ENCODE measurements at places on chromosomes 5 and 9.
A peak's percentile ranks its signal among the peaks of the same experiment; 100 is the strongest.

DNA sequence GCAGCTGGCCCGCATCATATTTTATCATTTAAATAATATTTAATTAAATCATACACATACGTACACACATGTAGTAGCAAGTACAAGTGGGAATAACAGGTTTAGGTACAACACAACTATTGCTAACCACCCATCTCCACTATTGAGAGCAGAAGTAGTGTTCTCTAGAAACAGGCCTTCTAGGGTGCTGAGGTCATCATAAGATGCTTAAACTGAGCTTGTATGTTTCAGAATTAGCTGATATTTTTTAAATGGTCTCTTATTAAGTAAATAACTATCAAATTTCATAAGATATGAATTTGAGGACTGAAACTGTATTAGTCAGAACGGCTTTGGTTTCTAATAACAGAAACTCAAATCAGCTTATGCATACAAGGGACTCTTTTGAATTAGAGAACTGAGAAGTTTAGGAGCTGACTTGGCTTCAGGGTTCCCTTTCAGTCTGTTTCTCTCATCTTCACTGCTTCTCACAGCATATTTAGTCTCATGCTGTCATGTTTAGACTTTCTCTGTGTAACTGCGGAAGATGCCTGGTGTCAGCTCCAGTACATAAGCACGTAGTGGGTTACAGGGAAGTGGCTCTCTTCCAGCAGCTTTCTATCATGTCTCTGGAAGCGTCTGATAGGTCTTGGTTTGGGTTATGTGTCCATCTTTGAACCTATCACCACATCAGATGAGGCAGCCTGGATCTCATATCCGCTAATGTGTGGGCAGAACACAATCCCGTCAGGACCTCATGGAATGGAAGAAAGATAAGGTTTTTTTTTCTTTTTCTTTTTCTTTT lies 25.0 kb upstream of the OCLN start:
- DNase-seq: no peak

- no peak for DNase-seq
Observed at GRCh38 chr9:128216781-128217553, 13.8 kb downstream of the DNM1 start.

GRCh38 chr5:151248651-151249050 lies 4.3 kb upstream of the GM2A start:
- DNase-seq: no peak

- DNase-seq: no peak
Observed at GRCh38 chr9:137968235-137968634, 90.7 kb downstream of the CACNA1B start.

GRCh38 chr5:6838736-6839135 lies 125.5 kb downstream of the TENT4A start:
- DNase-seq: no peak

- peak; percentile 58 for DNase-seq
Observed at GRCh38 chr5:36414869-36415282, 113.2 kb upstream of the RANBP3L start.

- no peak for DNase-seq
Observed at GRCh38 chr5:130112246-130112645, 208.0 kb downstream of the CHSY3 start.

DNA sequence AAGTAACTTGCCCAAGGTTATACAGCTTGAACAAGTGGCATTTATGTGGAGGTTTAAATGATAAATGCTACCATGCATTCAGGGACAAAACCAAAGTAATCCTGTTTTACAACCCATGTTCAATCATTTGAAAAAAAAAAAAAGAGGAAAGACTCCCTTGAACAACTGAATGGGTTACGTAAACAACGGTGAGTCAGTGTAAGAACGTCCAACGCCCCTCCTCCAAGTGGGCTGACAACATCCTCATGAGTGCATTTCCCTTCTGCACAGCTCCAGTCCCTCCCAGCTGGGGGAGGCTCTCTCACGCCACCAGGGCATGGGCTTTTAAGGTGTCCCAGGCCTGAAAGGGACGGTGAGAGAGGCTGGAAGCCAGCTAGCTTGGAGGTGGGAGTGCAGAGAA lies 90.0 kb downstream of the PRRT1B start:
- peak; percentile 94 for DNase-seq

GRCh38 chr9:1461812-1462211 lies 411.7 kb downstream of the DMRT2 start:
- no peak for DNase-seq

GRCh38 chr5:68699966-68700365 lies 393.8 kb upstream of the SLC30A5 start:
- DNase-seq: no peak

GRCh38 chr5:133478199-133478985 lies 133.9 kb downstream of the FSTL4 start:
- no peak for DNase-seq

- DNase-seq: peak; percentile 57
Observed at GRCh38 chr9:87678650-87679355, 47.1 kb upstream of the CTSL start.

DNA sequence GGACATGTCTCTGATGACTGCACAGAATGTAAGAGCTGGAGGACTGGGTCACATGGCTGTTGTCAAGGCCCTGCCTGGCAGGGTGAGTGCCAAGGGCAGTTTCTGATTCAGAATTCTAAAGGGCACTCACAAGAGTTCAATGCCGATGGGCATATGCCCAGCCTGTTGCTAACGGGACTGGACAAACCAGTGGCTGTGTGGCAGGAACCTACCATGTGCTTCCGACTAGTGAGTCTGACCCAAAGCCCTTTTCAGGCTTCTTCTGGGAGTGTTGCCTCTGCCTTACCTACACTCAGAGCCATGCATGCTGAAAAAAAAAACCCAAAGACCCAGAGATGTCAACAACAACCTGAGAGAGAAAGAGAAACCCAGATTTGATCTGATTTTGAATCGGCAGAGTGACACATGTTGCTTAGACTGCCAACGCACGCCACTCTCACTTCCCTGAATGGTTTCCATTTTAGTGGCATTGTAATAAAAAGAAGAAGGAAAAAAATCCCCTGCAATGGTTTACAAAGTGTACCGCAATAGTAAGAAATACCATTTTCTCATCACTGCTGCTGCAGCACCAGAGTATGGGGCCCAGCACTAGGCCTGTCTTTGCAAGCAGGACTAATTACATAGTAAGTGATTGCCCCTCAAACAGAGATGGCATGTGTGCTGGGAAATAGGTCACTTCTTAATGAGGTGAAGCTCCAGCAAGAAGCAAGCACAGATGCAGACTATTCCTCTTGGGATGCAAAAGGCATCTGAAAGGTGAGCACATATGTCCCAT lies 194.3 kb downstream of the PALM2AKAP2 start:
- DNase-seq: no peak

GRCh38 chr9:136943291-136944211 lies 987 bp downstream of the FBXW5 start:
- DNase-seq: peak; percentile 27

- no peak for DNase-seq
Observed at GRCh38 chr9:33128570-33128969, 38.6 kb downstream of the B4GALT1 start.

DNA sequence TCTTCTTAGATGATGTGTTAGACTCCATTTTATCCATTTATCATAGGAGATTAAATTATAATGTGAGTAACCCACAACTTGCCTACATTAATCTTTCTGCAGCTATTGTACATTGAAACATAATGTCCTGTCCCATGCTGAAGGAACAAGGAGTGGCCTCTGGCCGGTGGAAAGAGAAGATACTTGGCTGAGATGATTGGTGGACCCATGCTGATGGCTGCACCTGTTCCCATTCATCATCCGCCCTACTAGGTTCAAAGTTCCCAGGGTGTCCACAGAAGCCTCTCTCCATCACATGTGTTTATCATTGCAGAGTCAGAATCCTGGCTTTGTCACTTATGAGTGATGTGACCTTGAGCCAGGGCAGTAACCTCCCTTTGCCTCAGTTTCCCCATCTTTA lies 24.7 kb downstream of the FBXL7 start:
- DNase-seq: no peak

DNA sequence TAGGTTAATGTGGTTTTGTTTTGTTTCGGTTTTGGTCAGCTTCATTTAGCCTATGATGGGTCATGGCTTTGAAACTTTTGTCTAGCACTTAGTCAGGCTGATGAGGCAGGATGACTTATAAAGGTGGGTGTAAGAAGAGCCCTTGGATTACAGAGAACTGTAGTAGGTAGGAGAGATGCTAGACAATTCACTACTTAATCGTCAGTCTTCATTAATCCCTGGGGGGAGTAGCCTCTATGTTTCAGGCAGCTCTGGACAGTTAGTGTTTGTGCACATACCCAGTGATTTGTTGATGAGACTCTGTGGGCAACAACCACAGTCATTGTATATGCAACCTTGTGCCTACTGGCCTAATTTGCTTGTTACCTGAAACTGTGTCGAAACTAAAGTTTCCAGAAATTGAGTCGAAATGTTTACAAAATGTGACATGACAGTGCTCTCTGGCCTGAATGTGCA lies 113.3 kb downstream of the MTREX start:
- no peak for DNase-seq

- DNase-seq: peak; percentile 4
Observed at GRCh38 chr9:16247188-16247875, 623.1 kb downstream of the BNC2 start.

- no peak for DNase-seq
Observed at GRCh38 chr5:160245506-160246086, 16.3 kb downstream of the FABP6 start.

DNA sequence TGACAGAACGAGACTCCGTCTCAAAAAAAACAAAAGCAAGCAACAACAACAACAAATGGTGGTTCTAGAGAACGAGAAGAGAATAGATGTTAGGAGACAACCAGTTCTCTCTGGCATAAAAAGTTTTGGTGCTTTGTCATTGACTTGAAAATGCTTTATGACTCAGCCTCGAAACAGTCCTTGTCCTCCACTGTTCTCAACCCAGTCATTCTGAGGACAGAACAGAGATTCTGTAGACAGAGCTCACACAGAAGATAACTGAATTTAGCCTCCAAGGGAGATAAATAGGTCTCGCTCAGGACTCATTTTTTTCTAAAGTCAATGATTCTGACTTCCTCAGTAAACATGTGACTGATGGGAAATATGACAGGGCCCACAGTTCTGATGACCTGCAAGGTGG lies 76.0 kb upstream of the FSTL4 start:
- no peak for DNase-seq

DNA sequence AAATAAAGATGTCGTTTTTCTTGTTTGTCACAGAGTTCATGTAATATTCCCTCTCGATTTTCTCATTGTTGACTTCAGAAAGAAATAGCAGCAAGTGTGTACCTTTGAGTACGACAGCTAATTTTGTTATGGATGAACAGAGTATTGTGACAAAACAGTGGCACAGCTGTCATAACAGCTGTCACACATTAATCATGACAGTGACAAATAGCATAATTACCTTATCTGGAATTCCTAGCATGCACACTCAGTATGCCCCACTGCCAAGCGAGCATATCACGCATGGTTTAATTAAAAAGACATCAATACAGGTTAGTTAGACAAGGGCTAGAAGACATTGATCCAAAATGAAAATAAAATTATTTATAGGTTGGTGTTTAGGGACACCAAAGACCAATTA lies 375.1 kb downstream of the SPATA31D1 start:
- DNase-seq: no peak

DNA sequence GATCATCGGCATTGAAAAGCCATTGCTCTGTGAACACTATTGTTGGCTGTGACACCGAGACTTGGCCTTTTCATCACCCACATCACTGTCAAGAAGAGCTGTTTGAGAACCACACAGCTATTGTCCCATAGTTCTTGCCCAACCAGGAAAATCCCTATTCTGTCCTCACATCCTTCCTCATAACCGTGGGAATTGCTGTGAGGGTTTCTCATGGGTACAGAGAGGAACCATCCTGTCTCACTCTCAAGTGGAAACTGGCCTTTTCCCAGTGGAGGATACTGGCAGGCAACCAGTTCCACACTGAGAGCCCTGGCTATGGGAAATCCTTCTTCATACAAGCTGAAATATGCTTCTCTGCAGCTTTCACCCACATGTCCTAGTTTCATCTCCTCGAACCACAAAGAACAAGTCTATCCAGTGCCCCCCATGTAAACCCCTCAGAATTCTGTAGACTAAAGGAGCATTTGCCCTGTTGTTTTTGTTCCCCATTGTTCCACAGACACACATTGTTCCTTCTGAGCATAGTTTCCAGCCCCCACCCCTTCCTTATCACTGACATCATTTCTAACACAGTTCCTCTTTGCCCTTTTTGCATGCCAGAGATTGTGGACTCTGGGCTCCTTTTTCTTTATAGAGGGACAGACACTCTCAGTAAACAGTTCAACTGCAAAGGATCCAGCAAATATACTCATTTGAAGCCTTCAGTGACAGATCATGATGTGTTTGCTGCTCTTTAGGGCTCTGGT lies 57.8 kb upstream of the C5orf46 start:
- DNase-seq: peak; percentile 42

- no peak for DNase-seq
Observed at GRCh38 chr5:76978869-76979268, 26.0 kb downstream of the CRHBP start.

GRCh38 chr5:41364346-41364745 lies 146.1 kb downstream of the PLCXD3 start:
- no peak for DNase-seq

DNA sequence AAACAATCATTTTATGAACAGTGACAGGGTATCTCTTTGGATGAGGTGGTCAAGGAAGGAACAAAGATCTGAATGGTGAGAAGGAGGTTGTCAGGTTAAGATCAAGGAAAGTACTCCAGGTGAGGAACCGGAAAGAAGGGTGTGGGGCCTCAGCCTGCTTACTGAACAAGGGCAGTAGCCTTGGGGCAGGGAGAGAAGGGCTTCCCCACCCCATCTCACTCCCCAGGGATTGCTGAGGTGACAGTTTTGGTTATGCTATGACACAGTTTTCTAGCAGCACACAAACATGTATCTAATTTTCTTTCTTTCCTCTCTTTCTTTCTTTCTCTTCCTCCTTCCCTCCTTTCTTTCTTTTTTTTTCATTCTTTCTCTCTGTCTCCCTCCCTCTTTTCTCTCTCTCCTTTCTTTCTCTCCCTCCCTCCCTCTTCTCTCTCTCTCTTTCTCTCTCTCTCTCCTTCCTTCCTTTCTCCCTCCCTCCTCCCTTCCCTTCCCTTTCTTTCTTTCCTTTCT lies 4.1 kb upstream of the HDHD3 start:
- no peak for DNase-seq

GRCh38 chr5:43312699-43313034 lies 545 bp downstream of the HMGCS1 start:
- no peak for DNase-seq

Data from kidney capillary endothelial cell (primary cell).